ENCODE measurements at places on chromosomes 13 and 19.

DNA sequence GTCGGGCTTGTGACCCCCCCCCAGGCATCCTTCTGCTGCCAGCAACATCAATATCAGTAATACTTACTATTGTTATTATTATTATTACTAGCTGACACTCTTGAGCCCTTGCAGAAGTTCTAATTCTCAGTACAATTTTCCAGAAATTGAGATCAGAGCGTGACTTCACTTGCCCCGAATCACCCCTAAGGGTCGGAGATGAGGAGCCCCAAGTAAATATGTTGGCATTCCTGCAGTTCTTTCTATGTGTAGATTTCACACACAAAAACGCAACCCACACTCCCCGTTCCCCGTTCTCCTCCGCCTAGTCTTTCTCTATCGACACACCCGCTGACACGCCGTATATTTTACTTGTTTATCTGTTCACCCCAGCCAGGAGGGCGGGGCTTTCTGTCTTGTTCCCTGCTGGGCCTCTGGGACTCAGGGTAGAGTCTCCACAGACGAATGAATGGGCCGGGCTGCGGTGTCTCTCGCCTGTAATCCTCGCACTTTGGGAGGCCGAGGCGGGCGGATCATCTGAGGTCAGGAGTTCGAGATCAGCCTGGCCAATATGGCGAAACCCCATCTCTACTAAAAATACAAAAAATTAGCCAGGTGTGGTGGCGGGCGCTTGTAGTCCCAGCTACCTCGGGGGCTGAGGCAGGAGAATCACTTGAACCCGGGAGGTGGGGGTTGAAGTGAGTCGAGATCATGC, 14.7 kb downstream of the TLE5 start:
- peak; percentile 80 for DNase-seq

GRCh38 chr13:48838193-48838973, 137.3 kb upstream of the FNDC3A start:
- no peak for DNase-seq

DNA sequence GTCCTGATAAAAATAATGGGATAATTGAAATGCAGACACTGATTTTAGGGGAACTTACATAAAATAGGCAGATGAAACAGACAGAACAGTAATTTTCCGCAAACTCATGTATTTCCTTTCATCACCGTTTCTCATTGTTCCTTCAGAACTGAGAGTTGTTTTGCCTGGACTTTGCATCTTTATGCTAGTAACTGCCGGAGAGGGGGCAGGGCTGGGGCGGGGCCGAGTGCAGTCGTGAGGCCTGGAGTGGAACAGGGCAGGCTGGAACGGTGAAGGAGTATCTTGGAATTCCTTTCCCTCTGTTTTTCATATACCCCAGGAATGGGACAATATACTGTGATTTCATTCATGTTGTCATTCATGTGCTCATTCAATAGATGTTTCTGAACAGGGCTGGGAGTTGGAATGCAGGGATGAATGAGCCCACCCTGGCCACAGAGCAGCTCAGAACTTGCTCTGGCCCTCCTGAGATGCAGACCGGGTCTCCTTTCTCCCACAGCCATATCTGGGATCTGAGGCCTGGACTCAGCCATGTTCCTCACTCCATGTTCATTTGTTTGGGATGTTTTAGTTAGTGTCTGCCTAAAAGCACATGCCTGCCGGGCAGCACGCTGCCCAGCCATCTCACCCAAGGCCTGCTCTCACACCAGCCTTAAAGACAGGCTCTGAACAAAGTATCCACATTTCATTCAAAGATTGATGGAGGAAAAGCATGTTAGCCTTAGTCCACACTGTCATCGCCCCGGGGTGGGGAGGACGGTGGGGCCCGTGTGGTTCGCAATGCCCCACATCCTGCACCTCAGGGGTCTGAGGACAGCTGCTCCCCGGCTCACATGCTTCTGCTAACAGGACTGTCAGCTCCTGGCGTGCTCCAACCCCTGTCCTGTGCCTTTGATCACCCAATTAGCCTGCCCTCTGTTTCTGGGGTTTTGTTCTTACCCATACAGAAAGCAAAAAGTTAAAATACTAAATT, 92.9 kb downstream of the SOX1 start:
- no peak for DNase-seq

- peak; percentile 79 for DNase-seq
Measured at GRCh38 chr19:7652061-7652641, 15.2 kb downstream of the STXBP2 start.

- DNase-seq, result peak; percentile 38
Measured at GRCh38 chr13:46893798-46894560, 2.9 kb downstream of the HTR2A start.
